ENCODE measurements at places on chromosomes 3 and 15.

DNA sequence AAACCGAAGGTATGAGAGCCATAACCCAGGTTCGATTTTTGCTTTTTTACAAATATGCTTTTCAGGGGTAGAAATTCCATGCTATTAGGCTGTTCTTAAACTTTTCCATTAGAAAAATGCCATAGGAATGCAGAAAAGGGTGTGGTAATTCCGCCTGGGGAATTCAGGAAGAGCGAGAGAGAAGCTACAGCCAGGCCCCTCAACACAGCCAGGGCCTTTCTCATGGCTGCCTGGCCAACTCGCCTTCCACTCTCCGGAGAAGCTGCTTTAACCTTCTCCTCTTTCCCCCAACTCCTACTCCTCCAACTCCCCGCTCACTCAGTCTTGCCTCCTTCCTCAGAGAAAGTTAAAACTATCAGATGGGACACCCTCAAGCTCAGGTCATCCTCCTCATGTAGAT lies 9.1 kb upstream of the TICRR start:
- DNase-seq = no peak

DNA sequence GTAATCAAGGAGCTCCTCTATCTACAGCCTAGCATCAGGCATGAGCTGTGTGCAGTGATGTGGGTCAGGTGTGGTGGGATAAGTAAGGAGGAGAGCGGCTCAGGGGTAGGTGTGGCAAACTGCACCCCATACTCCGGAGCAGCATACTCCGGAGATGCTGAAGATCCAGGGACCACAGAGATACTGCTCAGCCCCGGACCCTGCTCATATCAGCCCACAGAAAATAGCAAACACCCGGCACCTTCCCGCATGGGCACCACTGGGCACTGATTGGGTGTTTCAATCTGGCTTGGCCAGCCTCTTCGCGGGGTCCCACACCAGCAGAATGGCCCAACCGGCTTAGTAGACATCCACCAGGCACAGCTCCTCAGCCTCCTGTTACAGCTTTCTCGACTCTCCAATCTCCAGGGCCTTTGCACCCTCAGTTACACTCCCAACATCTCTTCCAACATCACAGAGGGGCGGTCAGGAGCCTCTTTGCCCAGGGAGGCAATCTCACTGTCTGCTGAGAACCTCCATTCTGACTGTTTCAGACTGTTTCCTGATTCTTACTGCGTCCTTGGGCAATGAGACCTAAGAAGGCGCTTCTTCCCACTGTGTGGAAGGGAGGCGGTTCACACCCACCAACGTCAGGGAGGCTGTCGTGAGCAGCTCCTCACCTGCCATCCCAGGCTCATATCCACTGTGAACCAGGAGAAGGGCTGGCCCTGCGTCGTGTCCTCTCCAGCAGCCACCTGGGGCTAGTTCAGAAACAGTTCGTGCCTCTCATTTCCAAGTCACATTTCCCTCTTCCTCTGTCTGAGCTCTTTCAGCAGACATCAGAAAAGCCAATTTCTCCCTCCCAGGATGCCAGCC lies 59.8 kb downstream of the CAPN7 start:
- DNase-seq = no peak

- DNase-seq = no peak
These were observed 353.7 kb downstream of the CNTN6 start for GRCh38 chr3:1446531-1446930.

DNA sequence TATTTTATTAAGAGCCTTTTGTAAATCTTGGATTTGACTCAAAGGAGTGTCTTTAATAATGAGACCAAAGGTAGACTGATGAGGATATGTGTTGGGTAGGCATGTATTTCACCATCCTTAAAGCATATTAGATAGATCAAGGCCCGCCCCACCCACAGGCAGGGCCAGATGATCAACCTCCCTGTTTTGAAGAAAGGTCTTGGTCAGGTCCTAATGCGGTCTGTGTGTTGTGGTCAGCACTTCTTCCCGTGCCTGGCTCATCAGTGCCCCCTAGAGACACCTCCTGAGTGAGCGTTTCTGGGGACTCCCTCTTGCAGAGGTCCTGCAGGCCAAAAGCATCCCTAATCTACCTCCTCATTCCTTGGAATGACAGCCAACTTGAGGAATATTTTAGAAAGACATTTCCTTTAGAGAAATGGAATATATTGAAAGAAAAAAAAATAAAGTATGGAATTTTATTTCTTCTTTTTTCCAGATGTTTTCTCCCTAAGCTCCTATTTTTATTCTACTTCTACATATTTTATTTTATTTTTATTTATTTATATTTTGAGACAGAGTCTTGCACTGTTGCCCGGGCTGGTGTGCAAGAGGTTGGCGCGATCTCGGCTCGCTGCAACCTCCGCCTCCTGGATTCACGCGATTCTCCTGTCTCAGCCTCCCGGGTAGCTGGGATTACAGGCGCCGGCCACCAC lies 6.0 kb downstream of the TM4SF4 start:
- peak; percentile 83 for DNase-seq

DNA sequence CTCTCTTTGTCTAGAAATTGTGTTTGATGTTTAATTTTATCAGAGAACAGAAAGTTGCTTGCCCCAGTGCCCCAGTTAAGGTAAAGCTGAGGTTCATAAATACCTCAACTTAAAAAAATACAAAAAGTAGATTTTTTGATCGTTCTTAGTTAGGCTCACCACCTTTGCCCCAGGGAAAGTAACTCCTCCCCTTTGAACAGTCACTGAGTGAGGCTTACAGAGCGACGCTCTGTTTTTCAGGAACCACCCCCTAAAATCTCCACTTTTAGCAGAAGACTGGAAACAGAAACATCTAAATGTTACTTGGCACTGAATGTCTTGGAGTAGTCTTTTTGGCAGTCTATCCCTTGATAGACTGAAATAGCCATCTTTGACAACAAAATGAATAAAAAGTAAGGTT lies 24.9 kb downstream of the BLM start:
- no peak for DNase-seq

GRCh38 chr3:187570776-187571175 lies 99.4 kb downstream of the SST start:
- DNase-seq = no peak

DNA sequence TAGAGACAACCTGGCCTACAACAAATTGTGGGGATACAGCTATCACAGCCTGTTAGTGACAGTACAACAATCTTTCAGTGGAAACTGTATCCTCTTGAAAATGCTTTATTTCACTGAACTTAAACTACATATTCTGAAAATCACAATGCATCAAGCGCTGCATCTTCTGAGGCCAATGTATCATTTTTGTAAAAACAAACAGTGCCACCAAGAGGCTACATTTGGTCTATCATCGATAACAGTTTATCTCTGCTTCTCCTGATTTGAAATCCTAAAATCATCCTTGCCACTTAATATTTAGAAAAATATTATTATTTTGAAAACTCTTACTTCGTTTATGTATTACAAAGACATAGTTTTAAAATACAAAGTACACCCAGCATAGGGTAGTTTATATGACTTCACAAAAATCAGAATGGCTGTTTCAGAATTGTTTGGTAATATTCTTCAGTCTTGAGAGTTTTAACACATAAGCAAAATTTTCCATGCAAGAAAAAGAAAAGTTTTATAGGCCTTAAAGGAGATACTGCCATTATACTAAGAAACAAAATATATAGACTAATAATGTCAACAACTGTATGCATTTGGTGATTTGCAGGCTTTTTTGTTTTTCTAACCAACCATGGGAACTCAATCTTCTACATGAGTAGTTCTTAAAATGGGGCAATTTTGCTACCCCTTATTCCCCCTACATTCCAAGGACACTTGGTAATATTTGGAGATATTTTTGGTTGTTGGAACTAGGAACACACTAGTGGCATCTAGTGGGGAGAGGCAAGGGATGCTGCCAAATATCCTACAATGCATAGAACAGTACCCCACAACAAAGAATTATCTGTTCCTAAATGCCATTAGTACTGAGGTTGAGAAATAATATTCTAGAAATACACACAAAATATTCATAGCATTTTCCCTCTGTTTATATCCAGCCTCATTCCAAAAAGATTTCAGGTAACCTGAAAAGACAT lies 42.3 kb downstream of the WDR72 start:
- no peak for DNase-seq

GRCh38 chr3:70742081-70742480 lies 429.6 kb upstream of the MDFIC2 start:
- DNase-seq = no peak

GRCh38 chr15:60328852-60329443 lies 68.8 kb downstream of the ANXA2 start:
- DNase-seq = peak; percentile 32

DNA sequence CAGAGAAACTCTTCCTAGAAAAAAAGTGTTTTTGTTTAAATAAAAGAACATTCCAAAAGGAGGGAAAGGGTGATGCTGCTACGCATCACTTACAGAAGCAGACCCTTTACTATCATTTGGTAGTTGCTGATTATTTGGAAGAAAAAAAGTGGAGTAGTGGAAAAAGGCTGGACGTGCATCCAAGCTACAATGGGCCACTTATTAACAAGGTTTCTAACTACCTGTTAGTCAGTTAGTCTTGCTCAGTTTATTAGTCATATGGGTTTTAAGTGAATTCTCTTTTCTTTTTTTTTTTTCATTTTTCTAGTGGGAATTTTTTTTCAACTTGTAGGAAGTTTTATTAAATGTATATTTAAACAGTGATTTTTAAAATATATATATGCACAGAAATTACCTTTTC lies 866.0 kb downstream of the MCTP2 start:
- DNase-seq = no peak

DNA sequence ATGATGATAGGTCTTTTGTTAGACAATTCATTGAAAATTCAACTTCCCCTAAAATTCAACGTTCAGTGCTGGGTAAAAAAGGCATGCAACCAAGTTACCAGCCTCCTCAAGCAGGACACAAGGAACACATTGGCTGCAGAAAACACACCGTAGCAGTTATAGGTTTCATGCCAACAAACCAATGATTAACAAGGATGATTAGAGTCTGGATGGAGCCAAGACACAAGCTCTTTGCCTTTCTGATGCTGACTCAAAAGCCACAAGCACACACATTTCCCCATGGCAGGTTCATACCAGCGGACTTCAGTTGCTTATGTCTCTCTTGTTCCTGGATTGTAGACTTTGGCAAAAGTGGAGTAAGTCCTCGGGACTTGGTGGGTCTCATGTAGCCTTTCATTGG lies 105.8 kb downstream of the DHX30 start:
- no peak for DNase-seq

DNA sequence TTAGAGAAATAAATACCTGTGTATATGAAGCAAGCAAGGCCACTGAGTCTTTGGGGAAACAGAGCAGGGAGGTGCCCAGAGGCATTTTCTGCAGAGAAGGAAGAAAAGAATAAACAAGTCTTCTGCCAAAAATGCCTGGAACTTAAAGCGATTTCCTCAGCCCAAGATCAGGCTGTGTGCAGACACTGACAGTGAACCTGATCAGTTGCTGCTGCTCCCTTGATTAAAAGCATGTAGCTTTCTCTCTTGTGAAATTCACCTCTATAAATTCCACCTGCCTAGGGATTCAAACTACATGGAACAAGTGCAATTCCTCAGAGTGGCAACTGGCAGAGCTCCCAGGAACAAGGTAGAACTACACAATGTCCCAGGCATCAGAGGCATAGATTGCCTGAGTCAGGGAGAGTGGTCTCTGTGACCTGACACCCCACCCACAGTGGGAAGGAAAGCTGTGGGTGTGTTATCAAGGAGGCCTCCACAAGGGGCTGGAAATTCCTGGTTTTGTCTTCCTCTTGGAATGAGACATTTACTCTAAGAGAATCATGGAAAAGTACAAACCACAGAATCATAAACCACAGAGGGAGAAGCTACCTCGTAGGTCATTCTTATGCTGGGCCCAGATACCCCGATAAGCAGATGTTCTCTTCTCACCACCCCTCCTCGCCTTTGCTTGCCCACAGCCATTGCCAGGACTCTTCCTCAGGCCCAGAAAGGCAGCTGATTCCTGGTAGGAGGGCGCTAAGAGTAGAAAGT lies 1.8 kb upstream of the ZBTB38 start:
- DNase-seq = no peak
